CD4-positive, alpha-beta T cell treated with Interleukin-15 for 1 hour (primary cell): ENCODE measurements at places on chromosomes 5 and 9.

GRCh38 chr5:181054138-181054537 lies 14.1 kb downstream of the BTNL9 start:
- no peak for DNase-seq

- no peak for DNase-seq
These were observed 90.0 kb downstream of the ARRDC3 start for GRCh38 chr5:91293131-91293530.

DNA sequence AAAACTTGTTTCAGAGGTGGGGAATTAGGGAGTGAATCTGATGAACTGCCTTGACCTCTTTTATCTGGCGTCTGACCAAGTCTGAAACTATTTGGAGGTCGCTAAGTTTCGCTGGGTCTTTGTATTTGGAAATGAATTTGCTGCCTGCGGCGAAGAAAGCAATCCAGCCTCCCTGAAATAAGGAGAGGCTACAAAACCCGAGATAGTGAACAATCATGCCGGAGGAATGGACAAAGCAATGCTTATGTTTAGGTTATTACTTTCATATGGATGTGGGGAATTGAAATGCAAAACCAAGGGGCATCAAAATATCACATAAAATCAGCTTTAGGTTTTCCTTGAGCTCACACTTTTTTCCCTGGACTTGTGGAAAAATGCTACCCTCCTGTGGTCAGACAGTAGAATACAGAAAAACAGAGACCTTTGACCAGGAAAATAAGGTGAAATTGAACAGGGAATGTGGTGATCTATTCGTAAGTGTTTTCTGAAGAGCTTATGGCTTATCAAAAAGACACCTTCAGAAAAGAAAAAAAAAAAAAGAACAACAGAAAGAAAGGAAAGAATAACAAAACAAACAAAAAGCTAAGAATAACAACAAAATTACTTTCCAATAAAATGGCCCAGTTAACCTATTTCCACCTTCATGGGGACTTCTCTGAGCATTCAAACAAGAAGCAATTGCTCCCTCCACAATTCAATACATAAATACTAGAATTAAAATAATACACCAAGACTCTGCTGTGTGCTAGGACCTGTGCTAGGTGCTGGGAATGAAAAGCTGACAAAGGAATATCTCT lies 68.6 kb upstream of the DPYSL3 start:
- DNase-seq = no peak

DNA sequence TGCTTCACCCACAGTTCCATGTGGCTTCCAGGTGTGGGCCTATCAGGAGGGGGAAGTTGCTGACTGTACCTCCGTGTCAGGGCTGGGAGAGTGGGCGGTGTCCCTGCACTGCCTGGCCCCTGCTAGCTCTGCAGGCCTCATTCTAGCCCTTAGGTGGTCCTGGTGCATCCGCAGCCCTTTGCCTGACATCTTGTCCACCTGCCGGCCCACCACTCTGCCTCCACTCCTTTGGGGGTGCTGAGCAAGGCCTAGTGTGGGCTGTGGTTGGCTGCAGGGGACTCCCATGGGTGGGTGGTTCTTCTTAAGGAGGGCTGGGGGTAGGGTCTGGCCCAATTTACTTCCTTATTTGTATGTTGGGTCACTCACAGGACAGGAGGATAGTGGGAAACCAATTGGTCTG lies 66.9 kb downstream of the HSPA4 start:
- DNase-seq = no peak

GRCh38 chr5:163439092-163439425 lies 1.7 kb downstream of the CCNG1 start:
- DNase-seq = no peak

DNA sequence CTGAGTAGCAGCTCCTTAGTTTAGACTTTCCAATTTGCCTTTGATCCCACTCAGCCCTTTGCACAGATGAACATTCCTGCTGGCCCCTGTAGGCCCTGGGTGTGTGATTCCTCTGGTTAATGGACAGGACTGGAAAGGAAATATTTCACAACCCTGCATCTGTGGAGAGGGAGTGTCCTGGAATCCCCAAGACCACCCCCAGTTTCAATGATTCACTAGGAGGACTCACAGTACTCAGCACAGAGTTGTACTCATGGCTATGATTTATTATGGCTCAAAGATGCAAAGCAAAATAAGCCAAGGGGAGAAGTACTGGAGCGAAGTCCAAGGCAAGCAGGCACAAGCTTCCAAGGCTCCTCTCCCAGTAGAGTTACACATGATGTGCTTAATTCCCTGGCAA lies 42.4 kb upstream of the TJP2 start:
- DNase-seq = no peak

DNA sequence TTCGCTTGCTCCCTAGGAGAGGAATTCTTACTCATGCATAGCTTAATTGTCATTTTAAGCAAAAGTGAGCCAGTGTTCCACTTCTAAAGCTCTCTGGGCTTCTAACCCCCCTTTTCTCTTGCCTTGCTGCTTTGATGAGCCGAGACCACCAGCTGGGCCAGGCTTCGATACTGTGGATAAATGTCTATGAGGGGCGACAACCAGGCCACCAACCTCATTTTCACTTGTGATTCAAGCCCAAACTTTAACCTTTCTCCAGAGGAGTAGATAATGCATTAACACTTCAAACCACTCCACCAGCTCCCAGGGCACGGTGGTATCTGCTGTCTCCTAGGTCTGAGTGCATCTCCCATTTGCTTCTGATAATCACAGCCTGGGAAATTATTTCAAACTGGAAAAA lies 205.6 kb downstream of the PSAT1 start:
- DNase-seq = no peak
